Naive B cell (primary cell): ENCODE measurements at places on chromosomes 11 and 22.
A peak's percentile ranks its signal among the peaks of the same experiment; 100 is the strongest.

- DNase-seq = no peak
- H3K4me3 ChIP-seq = no peak overlapping the region
- peaks cover 9% of the 10 kb centered on the region for H3K27me3 ChIP-seq
- H3K36me3 ChIP-seq = no peaks in the 10 kb centered on the region
- no peak overlapping the region for H3K27ac ChIP-seq
Measured at GRCh38 chr22:50019316-50019715, 6.8 kb upstream of the IL17REL start.

GRCh38 chr22:38397189-38398085, 57.6 kb downstream of the KCNJ4 start:
- peak; percentile 40 for DNase-seq
- H3K27ac ChIP-seq = peak overlapping the region; percentile 95
- peaks cover 48% of the 10 kb centered on the region for H3K4me1 ChIP-seq
- no peaks in the 10 kb centered on the region for H3K36me3 ChIP-seq
- peak overlapping the region; percentile 94 for H3K4me3 ChIP-seq

DNA sequence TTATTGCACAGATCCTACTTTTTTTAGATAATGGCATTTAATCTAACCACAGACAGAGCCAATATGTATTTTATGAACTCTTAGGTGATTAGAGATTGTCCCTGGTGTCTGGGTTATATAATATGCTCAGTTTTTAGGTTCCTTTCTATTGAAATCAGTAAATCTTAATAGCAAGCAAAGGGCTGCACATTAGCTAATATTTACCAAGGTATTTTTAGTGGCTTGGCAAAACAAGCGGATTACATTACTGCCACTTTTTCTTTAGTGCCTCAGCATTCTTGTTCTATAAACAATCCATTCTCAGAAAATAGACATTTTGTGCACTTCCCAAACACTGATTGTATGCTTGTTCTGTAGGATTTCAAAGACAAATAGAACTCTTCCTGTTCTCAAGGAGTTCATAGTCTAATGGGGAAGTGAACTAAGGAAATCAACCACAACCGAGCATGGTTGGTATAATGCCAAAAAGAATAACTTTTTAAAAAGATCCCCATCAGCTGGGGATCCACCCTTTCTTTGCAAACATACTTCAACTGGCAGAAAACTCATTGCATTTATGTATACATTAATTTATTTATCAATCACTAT, 23.8 kb downstream of the KCNJ1 start:
- DNase-seq = peak; percentile 27
- H3K27me3 ChIP-seq = no peaks in the 10 kb centered on the region
- H3K27ac ChIP-seq = peak overlapping the region; percentile 85
- peaks cover 93% of the 10 kb centered on the region for H3K4me1 ChIP-seq
- peak overlapping the region; percentile 37 for H3K4me3 ChIP-seq

DNA sequence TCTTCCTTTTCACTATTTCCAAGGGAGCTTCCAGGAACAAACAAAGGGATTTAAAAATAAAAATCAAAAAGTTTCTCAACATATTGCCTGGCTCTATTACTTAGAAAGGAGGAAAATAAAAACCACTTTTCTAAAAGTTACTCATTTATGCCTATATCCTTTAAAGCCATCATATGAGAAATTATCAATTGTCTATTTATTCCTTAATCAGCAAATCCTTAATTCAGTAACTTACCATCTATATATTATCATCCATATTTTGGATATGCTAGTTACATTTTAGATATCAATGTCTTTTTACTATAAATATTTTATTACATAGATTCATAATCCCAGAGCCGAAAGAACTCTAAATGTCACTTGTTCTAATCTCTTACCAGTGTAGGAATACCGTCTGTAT, 481.5 kb upstream of the ANO5 start:
- DNase-seq = no peak
- no peaks in the 10 kb centered on the region for H3K27me3 ChIP-seq
- no peaks in the 10 kb centered on the region for H3K36me3 ChIP-seq
- H3K4me1 ChIP-seq = no peaks in the 10 kb centered on the region
- no peak overlapping the region for H3K4me3 ChIP-seq
